Fibroblast of skin of right biceps (primary cell): ENCODE measurements at places on chromosomes 12 and 14.

DNA sequence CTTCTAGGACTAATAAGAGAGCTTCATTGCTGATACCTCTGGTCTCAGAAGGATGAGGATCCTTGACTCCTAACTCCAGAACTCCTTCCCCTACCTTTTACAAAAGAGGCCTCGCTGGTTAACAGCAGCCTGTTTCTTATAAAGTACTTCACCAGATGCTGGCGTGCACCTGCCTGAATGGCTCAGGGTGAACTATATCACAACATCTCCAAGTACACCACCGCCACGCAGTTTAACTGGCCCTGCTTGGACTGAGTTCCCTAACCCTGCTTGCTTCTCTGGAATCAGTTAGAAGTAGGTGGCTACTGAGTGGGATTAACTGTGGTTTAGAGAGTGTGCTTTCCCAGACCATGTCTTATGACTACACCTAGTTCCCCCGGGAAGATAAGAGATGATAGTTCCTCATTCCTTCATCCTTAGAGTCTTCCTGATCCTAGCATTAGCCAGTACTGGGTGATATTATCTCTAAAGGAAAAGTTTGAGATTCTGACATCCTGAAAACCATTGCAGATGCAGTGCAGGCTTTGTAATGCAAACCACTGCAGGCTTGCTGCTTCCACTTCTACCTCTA lies 3.0 kb downstream of the FOXJ2 start:
- DNase-seq = peak; percentile 30

- peak; percentile 99 for DNase-seq
Observed at GRCh38 chr14:89425931-89426330, 8.9 kb upstream of the FOXN3 start.

GRCh38 chr12:63899396-63899795 lies 54.9 kb downstream of the SRGAP1 start:
- no peak for DNase-seq

GRCh38 chr12:26017484-26018211 lies 59.2 kb downstream of the RASSF8 start:
- DNase-seq = peak; percentile 48

GRCh38 chr14:102417001-102417431 lies 54.3 kb downstream of the TECPR2 start:
- no peak for DNase-seq

GRCh38 chr12:108373111-108373510 lies 34.0 kb upstream of the CMKLR1 start:
- no peak for DNase-seq

GRCh38 chr14:73788701-73789551 lies 62.7 kb upstream of the PTGR2 start:
- DNase-seq = no peak

DNA sequence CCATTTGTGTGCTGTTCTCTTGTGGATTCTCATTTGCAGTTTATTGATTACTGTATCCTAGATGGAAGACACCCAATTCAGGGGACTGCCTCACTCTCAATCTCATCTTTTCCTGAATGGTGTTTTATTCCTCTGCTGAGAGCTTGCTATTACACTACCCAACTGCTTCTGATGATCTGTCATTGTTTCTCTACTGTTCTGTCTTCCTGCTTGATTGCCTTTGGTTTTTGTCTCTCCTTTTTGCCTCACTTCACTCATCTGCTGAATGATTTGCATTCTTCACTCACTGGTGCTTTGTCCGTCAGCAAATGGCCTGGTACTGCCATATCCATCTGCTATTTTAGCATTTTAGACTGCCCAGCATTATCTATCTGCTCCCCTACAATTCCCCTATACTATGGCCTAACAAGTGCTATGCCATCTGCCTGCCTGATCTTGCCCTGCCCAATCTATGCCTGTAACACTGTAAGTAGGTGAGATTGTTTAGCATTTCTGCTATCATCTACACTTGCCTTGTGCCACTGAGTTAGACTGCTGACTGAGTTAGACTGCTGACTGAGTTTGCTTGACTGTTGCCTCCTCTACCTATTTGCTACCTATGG lies 335.1 kb downstream of the GPHN start:
- no peak for DNase-seq

GRCh38 chr12:47750229-47750798 lies 8.4 kb downstream of the RAPGEF3 start:
- DNase-seq = no peak

DNA sequence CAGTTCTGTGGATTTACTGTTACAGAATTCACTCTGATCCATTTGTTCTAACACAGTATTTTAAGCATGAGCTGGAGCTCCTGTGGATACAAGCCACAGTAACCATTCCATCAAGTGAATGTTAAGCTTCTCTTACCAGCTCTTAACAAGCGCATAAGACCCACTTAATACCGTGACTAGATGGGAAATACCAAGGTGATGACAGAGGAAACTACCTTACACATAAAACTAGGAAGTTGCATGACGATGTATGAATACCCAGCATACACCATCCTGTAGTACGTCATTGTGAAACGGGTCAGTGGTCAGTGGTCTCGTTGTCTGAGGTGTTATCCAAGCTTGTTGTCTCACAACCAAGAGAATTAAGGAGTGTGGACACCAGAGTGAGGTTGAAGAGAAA lies 2.0 kb upstream of the GALC start:
- DNase-seq = no peak

- no peak for DNase-seq
Observed at GRCh38 chr14:25032092-25032784, 17.7 kb downstream of the STXBP6 start.

DNA sequence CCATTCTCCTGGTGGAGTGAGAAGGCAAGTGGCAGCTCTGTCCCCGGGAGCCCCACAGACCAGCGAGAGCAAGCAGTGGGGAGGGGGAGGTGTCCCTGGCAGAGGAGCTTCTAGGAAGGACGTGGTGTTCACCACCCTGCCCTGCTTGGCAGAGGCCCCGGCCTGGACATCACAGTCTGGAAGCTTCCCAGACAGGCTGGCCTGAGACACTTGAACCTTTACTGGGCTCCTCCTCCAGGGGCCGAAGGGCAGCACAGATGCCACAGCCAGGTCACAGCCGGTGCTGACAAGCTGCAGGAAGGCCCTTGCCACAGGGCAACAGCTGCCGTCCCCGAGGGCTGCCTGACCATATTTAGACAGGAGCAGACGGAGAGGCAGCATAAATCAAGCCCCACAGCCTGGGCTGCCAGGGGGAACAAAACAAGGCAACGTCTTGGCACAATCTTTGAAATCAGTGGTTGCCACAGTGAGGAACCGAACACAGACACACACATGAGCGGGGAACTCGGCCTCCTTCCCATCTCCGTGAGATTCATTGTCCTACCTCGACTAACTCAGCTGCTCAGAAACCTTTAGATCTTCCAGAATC lies 28.5 kb downstream of the PRIMA1 start:
- no peak for DNase-seq

- DNase-seq = no peak
Observed at GRCh38 chr12:9648701-9649531, 20.6 kb upstream of the CLEC2D start.

DNA sequence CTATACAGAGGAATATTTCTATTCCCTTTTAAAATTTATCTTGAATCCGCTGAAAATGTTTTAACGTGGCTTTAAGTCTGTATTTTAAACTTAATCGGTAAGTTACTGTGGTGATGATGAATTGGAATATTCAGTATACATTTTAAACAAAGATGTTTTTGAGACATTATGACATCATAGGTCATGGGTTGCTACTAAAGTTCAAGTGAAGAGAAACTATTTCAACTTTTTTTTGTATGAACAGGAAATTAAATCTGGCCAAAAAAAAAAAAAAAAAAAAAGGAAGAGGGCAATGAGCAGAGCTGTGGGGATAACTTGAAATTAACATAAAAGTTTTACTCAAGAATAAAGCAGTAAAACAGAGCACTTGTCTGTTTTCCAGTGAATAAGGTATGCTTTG lies 109.0 kb downstream of the PLEKHA5 start:
- DNase-seq = no peak

DNA sequence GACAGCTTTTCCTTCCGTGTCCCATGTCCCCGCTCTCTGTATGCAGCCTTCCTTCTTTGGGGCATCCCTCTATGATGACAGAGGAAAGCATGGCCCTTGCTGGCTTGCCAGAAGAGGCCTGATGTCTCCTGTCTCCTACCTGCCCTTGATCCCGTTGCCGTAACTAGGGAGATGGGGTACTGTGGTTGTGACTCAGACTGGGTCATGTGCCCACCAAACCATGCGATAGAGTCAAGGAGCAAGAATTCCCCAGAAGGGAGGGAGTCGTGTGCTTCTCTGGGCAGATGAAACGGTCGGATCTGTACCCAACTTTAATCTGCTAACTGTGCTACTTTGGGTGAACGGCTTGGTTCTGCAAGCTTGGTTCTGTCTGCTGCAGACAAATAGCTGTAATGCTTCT lies 99.1 kb upstream of the DYNC1H1 start:
- no peak for DNase-seq

GRCh38 chr14:33768458-33768830 lies 182.4 kb downstream of the EGLN3 start:
- DNase-seq = peak; percentile 63

GRCh38 chr12:94650143-94651056 lies at the start of gene TMCC3:
TMCC3 (minus strand) TSS chr12:94650557; CDS start chr12:94650430, 127 bp downstream.
- peak; percentile 13 for DNase-seq

DNA sequence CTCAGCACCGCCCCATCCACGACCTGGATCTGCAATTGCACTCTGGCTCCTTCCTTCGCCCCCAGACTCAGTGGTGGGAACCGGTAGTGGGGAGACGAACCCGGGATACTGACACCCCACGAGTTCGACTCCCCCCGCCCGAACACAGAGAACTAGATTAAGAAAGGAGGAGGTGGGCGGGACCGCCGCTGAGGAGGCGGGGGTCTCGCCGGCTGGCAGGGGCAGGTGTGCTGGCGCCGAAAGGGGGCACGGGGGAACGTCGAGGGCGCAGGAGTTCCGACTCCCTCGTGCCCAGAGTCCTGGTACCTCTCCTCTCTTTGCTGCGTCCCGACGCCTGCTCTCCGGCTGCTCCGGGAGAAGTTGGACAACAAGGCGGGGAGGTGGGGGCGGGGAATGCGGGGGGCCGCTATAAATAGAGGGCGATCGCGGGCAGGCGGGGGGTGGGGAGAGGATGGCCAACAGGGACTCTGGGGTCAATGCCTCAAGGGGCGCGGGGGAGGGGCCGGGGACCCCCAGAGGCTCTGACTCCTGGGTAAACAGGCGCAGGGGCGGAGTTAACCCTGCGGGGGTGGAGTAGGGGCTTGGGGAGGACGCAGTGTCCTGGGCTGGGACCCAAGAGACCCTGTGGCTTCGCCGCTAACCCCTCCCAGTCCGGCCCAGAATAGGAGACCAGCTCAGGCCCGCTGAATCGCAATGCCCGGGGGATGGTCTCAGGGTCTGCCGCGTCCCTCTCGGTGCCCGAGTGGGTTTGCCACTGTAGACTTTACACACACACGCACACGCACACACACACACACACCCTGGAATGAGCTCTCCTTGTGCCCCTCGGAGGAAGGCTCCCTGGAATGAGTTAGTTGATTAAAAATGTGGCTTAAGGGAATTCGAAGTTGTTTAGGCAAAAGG lies 761 bp upstream of the NDRG2 start:
- DNase-seq = no peak
